Suprapubic skin (tissue), 4 donors: ENCODE measurements at places on chromosomes 7 and 10. TPM values are rescaled to one million over a fixed set of nuclear protein-coding genes. Genes with fewer than 3 reads are reported as not detected.

The AKR1B1 gene
- total RNA-seq, result 22.6 TPM

The SNCG gene
- 20.7 TPM for total RNA-seq

DNA sequence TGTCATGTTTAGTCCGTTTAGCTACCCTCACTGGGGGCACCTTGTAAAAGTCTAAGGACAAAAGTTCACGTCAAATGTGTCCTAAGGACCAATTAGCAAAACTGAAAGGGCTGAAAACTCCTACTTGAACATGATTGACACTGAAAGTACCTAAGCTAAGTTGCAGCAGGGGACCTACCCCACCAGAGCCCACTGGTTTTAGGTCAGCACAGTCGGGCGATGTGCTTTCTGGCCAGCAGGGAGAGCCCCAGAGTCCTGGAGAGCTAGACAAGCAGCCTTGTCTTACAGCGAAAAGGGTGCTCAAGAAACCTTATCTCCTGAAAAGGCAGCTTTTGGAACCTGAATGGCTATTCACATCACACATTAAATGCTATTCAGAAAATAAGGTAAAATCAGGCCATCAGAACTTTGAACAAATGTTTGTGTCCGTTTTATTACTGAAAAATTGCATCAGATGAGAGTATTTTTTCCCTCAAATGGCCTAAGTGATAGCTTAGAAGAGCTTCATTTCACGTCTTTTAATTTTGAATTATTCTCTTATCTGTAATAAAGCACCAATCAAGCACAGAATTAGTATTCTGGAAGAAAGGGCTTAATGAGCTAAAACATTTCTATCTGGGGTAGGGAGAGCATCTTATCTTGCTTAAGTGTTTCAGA is 52.2 kb upstream of the MKI67 start:
- DNase-seq, result no peak

DNA sequence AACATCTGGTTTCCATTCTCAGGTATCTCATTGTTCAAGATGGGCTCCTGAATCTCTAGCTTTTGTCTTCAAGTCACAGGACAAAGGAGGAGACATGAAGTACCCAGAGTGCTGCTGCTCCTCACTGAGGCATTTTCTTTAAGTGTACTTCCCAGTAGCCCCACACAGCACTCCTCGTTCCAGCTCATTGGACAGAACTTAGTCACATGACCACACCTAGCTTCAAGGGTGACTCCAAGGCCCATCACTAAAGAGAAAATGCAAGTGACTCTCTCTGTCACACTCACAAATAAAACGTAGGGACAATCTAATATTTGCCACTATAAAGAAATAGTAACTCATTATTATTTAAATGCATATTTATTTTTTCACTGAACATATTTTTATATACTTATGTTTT is 58.3 kb upstream of the NEUROD6 start:
- DNase-seq, result no peak

DNA sequence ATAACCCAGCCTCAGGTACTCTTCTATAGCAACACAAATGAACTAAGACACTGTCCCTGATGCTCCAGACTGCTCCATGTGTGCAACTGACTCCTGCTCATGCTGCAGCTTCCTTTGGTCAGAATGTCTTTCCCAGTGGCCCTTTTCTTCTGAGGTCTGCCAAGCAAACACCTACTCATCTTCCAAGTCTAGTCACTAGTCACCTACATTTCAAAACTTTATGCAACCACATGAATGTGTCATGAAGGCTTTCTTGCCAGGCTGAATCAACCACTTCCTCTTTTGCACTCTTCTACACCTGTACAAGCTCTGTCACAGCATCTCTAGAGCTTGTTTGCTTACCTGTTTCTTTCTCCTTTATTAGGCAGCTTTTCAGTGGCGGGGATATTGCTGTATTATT is 75.8 kb downstream of the LSMEM1 start:
- DNase-seq, result no peak

The CNNM1 gene
- 4.4 TPM for total RNA-seq

The POT1 gene
- total RNA-seq, result 23.9 TPM

DNA sequence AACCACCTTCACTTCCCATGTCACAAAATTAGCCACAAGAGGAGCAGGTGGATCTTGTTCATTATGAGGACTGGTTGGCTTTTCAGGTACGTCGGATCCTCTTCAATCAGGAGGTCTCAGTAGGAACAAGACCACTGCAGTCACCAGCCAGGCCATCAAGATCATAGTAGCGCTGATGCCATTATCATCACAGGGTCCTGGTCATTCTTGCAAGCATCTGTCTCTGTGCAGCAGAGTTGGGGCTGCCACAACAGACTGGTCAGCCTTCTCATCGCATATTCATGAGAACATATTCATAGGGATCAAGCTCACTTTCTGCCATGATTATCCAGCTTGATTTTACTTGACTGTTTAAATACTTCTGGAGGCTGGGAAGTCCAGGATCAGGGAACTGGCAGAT is 67.1 kb downstream of the ADCYAP1R1 start:
- DNase-seq, result peak; percentile 11
